ENCODE measurements at places on chromosomes 4 and X.

DNA sequence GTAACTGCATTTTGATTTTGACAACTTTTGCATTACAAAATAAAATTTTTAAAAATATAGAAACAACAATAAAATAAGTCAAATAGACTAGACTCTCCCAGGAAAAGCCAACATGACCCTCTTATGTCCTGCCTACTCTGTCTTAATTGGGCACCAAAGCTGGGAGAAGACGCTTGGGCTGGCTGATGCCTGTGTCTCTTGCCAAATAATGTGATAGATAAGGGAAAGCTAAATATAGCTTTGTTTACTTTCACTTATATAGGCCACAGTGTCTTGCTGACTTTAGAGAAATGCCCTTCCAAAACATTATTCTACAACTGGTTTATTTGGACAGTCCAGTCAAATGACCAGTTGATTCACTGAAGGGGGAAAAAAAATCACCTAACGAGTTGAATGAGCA, 54.2 kb downstream of the FMR1NB start:
- DNase-seq: no peak

- no peak for DNase-seq
Observed at GRCh38 chr4:1003271-1004070, 8.0 kb upstream of the FGFRL1 start.

DNA sequence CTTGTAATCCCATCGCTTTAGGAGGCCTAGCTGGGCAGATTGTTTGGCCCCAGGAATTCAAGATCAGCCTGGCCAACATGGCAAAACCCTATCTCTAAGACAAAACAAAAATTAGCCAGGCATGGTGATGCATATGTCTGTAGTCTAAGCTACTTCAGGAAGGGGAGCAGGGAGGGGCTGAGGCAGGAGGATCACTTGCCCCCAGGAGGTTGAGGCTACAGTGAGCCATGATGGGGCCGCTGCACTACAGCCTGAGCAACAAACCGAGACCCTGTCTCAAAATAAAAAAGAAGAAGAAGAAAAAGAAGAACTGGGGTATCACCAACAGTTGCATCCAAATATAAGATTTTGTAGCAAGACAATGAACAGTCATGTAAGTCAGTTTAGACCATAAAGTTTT, 47.3 kb upstream of the NFKB1 start:
- DNase-seq: no peak

DNA sequence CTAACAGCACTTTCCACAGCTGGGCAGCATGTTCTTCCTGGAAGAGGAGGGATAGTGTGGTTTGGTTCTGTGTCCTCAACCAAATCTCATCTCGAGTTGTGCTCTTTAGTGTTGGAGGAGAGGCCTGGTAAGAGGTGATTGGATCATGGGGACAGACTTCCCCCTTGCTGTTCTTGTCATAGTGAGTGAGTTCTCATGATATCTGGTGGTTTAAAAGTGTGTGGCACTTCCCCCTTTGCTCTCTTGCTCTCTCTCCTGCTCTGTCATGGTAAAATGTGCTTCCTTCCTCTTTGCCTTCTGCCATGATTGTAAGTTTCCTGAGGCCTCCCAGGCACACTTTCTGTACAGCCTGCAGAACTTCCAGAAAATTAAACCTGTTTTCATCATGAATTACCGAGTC, 133.7 kb upstream of the NDP start:
- no peak for DNase-seq

DNA sequence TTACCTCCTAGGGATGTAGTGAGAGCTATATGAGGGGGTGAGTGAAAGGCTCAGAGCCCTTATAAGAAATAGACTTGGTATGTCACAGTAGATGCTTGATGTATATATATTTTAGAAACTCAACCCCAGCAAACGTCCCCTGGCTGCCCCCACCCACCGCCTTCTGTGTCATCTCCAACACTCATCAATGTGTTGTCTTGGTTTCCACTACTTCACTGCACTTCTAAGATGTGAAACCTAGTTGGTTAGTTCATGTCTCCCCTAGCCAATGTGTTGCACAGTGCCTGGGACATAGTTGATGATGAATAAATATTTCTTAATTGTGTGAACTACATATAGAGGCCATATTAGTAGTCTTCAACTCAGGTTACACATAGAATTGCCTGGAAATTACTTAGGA, 4.4 kb downstream of the FGFBP2 start:
- DNase-seq: no peak

GRCh38 chr4:100746141-100746739, 228.4 kb upstream of the EMCN start:
- DNase-seq: no peak

DNA sequence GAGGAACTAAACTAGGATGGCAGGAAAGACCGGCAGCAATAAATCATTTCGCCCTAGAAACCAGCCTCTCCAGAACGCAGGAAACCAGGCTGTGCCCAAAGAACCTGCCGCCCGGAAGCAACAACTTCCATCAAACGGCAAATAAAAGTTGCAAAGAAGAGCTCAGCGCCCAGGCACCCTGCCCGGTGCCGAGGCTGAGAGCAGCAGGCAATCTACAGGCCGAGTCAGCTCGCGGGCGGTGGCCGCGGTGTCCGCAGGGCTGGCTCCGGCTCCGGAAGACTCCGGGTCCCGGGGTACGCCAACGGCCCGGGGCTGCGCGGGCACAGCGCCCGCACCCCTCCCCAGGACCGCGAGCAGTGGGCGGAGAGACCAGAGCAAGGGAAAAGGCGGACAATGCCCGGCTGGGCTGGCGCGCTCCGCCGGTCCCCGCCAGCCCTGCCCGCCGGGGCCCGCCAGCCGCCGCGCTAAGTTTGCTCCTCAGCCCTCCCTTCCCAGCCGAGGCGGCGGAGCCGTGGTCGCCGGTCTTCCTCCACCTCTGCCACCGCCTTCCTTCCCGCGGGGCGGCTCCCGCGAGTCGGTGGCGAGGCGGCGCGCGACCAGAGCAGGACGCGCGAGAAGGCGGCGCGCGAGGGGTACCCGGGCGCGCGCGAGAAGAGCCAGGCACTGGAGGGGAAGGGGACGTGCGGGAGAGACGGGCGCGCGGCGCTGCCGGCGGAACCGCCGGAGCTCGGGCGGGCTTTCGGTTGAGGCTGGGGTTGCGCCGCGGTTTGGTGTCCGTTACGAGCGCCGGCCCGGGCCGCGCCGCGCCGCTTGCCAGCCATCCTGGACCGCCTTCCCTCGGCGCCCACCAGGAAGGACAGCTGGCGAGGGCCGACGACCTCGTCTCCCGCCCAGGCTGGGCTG, 733 bp downstream of the FRYL start:
- DNase-seq: peak; percentile 23

- no peak for DNase-seq
Observed at GRCh38 chr4:163473576-163473975, at the start of gene TKTL2. TKTL2 (minus strand) TSS chr4:163473754; CDS start chr4:163473734, 20 bp downstream.

- DNase-seq: no peak
Observed at GRCh38 chr4:142637614-142638013, 208.5 kb downstream of the INPP4B start.

- no peak for DNase-seq
Observed at GRCh38 chrX:132802033-132802432, 156.4 kb downstream of the HS6ST2 start.
